ENCODE measurements at places on chromosomes 7 and 10. TPM values are rescaled to one million over a fixed set of nuclear protein-coding genes. Genes with fewer than 3 reads are reported as not detected.

DNA sequence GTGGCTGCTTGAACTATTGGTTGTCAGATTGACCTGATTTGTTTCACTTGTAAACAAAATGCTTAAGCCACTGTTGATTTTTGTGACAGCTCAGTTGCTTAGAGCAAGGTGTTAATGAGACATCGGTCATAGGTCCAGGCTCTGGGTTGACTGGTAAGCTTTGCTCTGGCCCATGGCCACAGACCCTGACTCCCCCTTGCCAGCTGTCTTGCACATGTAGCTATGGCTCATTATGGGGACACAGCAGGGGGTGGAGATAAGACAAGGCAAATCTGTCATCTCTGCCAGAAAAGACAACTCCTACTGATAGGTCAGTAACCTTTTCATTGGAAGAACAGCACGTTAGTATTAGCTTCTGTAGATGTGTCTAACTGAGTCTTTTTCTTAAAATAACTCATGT is 95.3 kb downstream of the KAT6B start:
- DNase-seq: no peak

Gene CD36
- total RNA-seq: 589 TPM

DNA sequence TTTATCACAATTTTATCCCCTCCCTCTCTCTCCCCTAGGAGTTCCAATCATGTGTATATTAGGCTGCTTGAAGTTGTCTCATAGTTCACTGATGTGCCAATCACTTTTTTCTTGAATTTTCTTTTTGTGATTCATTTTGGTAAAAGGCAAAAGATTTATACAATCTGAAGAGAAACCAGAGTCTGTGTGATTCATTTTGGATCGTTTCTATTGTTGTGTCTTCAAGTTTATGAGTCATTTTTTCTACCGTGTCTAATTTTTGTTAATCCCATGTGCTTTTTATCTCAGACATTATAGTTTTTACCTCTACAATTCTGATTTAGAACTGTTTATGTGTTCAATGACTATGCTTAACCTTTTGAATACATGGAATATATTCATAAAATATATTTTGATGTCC is 483.9 kb upstream of the AUTS2 start:
- DNase-seq: no peak

Gene SUGCT
- 5.2 TPM for total RNA-seq

Gene AKR1D1
- not detected for total RNA-seq

- no peak for DNase-seq
Observed at GRCh38 chr7:25967278-25968204, 184.5 kb upstream of the NFE2L3 start.

Measured in skin of body (tissue), 3 donors.